ENCODE measurements at places on chromosomes 2 and 18. TPM values are rescaled to one million over a fixed set of nuclear protein-coding genes. Genes with fewer than 3 reads are reported as not detected.

- no peak overlapping the region for H3K4me3 ChIP-seq
- H3K36me3 ChIP-seq = no peaks in the 10 kb centered on the region
- DNase-seq = no peak
- H3K4me1 ChIP-seq = no peaks in the 10 kb centered on the region
- H3K27ac ChIP-seq = no peak overlapping the region
- H3K27me3 ChIP-seq = no peaks in the 10 kb centered on the region
Measured at GRCh38 chr2:82198809-82199492, 1894.4 kb upstream of the LRRTM1 start.

Gene MALL
- total RNA-seq = 11.8 TPM

Gene PLEKHM3
- total RNA-seq = 12.9 TPM

- no peak overlapping the region for H3K4me3 ChIP-seq
- H3K36me3 ChIP-seq = no peaks in the 10 kb centered on the region
- DNase-seq = no peak
- H3K27me3 ChIP-seq = no peaks in the 10 kb centered on the region
- no peaks in the 10 kb centered on the region for H3K4me1 ChIP-seq
Measured at GRCh38 chr2:58449286-58450010, 208.3 kb upstream of the FANCL start.

DNA sequence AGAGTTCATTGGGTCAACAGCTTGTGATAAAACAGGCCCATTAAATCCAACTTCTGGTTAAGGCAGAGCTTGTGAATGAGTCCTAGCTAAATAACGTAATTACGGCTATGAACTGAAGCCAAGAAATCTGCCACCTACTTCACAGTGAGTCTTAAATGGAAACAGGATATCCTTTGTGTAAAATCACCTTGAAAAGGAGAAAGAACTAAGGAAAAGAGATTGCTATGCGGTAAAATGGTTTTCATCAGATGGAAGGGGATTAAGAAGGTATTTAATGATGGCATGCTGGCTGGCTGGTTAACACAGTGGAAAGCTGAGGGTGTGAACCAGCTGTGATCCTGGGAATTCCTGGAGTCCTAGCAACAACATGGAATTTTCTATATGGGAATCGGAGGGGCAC is 156.6 kb downstream of the DOK6 start:
- no peak overlapping the region for H3K4me3 ChIP-seq
- DNase-seq = no peak
- H3K4me1 ChIP-seq = no peaks in the 10 kb centered on the region

Gene GPR39
- total RNA-seq = not detected

DNA sequence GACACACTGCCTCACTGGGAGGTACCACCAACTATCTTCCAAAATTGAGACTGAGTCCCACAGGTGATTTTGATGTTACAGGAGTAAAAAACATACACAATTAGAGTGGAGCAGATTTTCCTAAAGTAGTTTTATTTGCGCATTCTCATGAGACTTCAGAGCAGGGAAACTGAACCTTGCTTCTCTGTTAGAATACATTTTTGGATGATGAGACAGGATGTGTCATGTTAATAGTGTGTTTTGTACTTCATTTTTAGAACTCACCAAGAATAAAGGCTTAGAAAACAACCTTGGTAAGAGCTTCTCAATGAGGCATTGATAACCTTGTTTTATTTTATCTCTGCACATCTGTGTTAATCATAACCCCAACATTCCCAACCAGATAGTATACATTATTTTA is 310.2 kb upstream of the GALNT5 start:
- H3K27me3 ChIP-seq = no peaks in the 10 kb centered on the region
- DNase-seq = no peak
- H3K27ac ChIP-seq = no peak overlapping the region
- H3K4me1 ChIP-seq = no peaks in the 10 kb centered on the region

DNA sequence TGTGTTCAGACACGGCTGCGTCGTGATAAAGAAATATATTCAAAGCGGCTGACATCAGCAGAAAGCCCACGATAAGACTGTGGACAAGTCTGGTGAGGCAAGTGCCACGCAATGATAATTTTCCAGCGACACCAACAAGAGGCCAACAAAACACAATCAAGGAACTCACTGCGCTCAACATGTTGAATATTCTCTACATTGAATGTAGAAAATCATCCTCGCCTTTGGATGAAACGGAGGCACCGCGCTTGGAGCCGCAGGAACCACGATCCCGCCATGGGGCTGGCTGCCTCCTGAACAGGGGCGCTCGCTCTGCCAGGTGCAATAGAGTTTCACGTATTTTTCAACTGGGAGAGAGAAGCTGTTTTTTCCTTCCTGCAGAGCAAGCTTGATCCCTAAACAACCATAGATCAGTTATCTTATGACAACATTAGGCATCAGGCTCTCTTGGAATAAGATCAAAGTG is 220.3 kb downstream of the ATAD2B start:
- no peak overlapping the region for H3K27ac ChIP-seq
- H3K4me3 ChIP-seq = no peak overlapping the region
- no peaks in the 10 kb centered on the region for H3K27me3 ChIP-seq
- no peaks in the 10 kb centered on the region for H3K4me1 ChIP-seq
- no peak for DNase-seq

Gene ANKRD62
- total RNA-seq = not detected

Gene RAB31
- 12.0 TPM for total RNA-seq

Gene C2orf80
- not detected for total RNA-seq

DNA sequence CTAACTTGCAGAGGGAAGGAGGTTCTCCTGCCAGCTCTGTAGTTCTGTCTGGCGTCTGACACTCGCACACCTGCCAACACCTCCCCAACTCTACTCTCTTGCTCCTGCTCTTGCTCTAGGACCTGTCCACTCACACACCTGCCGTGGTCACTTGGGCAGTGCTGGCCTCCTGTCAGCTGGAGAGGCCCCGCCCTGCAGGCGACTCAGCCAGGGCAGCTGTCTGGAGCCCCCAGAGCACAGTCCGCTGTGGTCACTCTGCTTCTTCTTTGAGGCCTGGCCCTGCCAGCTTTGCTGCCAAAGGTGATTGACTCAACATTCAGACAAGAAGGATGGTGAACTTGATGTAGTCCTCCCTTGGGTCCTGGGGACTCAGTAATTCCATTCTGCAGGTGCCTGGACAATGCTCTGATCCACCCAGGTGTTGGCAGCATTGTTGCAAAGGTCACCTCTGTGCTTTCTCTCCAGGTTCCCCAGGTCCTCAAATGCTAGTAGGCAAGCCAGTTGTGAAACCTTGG is 18.7 kb downstream of the TPO start:
- no peaks in the 10 kb centered on the region for H3K4me1 ChIP-seq
- H3K4me3 ChIP-seq = no peak overlapping the region
- peaks cover 11% of the 10 kb centered on the region for H3K36me3 ChIP-seq
- peaks cover 4% of the 10 kb centered on the region for H3K27me3 ChIP-seq

- H3K36me3 ChIP-seq = no peaks in the 10 kb centered on the region
- no peaks in the 10 kb centered on the region for H3K27me3 ChIP-seq
- no peak overlapping the region for H3K27ac ChIP-seq
- H3K4me1 ChIP-seq = no peaks in the 10 kb centered on the region
Measured at GRCh38 chr2:208501206-208501605, 94.6 kb downstream of the PTH2R start.

DNA sequence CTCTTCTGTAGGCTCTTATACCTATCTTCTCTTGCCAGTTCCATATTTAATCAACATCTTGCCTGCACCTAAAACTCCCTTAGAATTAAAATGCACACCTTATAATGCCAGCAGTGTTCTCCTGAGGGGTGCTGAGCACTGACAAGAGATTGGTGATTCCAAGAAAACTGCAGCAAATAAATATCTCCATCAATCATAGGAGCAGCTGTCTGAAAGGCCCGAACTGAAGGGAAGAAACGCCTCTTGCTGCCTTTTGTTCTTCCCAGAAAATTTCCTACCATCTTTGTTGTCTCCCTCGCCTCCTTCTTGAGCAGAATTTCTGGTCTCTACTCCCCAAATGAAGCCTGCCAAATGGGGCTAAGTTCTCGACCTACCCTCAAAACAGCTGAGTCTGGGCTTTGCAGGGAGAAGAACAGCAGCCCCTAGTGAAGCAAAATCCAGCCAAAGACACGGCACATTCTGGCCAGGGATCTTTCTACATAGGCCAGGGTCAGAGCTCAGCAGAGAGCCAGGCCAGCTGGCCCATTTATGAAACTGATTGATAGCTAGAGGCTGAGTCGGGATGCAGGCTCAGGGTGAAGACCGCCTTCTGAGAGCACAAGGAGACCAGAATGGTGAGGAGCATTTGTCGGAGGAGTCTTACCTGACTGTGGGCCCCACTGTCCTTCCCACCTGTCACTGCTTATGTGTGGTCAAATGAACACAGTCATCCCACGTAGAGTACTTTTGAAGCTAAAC is 20.4 kb upstream of the TMEM247 start:
- H3K4me1 ChIP-seq = peaks cover 24% of the 10 kb centered on the region
- no peak for DNase-seq
- peak overlapping the region; percentile 6 for H3K27ac ChIP-seq
- no peak overlapping the region for H3K4me3 ChIP-seq
- no peaks in the 10 kb centered on the region for H3K27me3 ChIP-seq

DNA sequence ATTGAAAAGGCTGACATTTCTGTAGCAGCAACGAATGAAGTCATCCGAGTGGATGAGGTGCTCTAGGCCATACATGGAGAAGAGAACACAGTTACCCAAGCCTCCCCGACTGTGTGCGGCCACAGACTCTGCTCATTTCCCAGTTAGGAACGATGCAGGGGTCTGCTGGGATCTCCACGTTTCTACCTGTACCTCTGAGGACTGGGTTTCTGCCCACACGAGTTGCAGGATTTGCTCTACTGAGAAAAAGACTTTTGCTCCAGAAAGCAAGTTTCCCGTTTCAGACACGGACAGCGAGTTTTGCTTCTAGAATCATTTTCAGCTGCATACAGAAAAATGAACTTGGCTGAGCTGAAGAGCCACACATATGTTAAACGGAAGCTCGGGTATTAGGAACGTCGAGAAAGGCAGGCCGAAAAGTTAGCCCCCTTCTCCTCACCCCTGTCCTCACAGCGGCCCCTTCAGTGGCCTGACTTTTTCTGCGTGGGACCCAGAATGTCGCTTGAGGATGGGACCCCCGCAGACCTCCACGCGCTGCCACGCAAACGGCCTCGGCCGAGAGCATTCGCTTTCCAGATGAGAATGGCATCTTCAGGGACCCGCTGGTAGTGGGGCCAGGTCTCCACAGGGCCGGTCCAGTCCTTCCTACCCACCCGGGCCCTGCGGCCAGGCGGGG is 582 bp upstream of the RAB31 start:
- H3K27me3 ChIP-seq = no peaks in the 10 kb centered on the region
- peak overlapping the region; percentile 84 for H3K4me3 ChIP-seq
- H3K36me3 ChIP-seq = no peaks in the 10 kb centered on the region
- DNase-seq = no peak
- peaks cover 22% of the 10 kb centered on the region for H3K4me1 ChIP-seq

- H3K4me3 ChIP-seq = no peak overlapping the region
- no peak for DNase-seq
- no peaks in the 10 kb centered on the region for H3K4me1 ChIP-seq
- no peaks in the 10 kb centered on the region for H3K27me3 ChIP-seq
Measured at GRCh38 chr2:127326289-127326945, 32.5 kb upstream of the ERCC3 start.

DNA sequence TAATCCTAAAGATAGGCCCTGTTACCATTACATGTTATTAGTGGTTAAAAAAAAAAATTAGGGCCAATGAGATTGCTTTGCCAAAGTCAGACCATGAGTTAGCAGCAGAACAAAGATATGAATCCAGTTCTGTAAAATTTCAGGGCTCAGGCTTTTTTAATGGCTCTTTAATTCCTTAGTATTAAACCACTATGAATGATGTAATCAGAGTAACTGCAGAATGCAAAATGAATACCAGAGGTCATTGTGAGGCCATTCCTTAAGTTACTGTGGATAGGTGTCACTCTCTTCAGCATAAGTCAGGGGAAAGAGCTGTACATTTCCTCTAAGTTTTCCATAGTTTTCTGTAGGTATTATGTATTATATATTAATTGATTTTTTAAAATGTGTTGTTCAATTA is 42.2 kb upstream of the TBR1 start:
- no peaks in the 10 kb centered on the region for H3K27me3 ChIP-seq
- H3K4me1 ChIP-seq = peaks cover 3% of the 10 kb centered on the region
- H3K27ac ChIP-seq = no peak overlapping the region
- H3K4me3 ChIP-seq = no peak overlapping the region

DNA sequence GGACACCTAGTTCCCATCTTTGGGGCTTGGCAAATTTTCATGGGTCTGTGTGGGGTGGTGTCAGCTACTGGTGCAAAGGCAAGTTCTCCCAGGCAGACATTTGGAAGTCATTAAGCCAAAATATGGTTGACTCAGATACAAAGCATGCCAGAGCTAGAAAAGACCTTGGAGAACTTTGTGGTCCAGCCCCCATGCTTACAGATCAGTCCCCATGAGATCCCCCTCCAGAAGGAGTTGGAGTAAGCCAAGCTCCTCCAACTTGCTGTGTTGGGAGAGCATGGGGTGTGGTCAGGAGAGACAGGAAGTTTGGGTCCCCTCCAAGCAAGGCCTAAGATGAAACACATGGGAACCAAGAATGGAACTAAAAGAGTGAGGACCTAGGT is 224.5 kb downstream of the CYP26B1 start:
- no peak for DNase-seq
- no peak overlapping the region for H3K27ac ChIP-seq
- peaks cover 5% of the 10 kb centered on the region for H3K27me3 ChIP-seq
- H3K4me1 ChIP-seq = no peaks in the 10 kb centered on the region
- H3K36me3 ChIP-seq = no peaks in the 10 kb centered on the region

Gene NYAP2
- not detected for total RNA-seq

GRCh38 chr18:44696892-44697291 is 16.2 kb downstream of the SETBP1 start:
- peak overlapping the region; percentile 41 for H3K27ac ChIP-seq
- no peaks in the 10 kb centered on the region for H3K27me3 ChIP-seq
- H3K36me3 ChIP-seq = no peaks in the 10 kb centered on the region
- peaks cover 49% of the 10 kb centered on the region for H3K4me1 ChIP-seq

Data from left ventricle myocardium inferior (tissue), 1 donor.